Regular cardiac myocyte (primary cell): ENCODE measurements at places on chromosomes 7 and 10. TPM values are rescaled to one million over a fixed set of nuclear protein-coding genes. Genes with fewer than 3 reads are reported as not detected.

The CCDC3 gene
- 4.5 and 6.5 TPM in 2 replicates for total RNA-seq

The RFC2 gene
- total RNA-seq: 10.1 and 45.2 TPM in 2 replicates

The ANKRD61 gene
- total RNA-seq: under 0.01 TPM in 2 replicates

The APBB1IP gene
- 0.19 and 0.28 TPM in 2 replicates for total RNA-seq

The OR2A1 gene
- under 0.01 TPM in 1 of 2 replicates, not detected in the other for total RNA-seq
